ENCODE measurements at places on chromosomes 11 and 22. TPM values are rescaled to one million over a fixed set of nuclear protein-coding genes. Genes with fewer than 3 reads are reported as not detected.
A peak's percentile ranks its signal among the peaks of the same experiment; 100 is the strongest.

DNA sequence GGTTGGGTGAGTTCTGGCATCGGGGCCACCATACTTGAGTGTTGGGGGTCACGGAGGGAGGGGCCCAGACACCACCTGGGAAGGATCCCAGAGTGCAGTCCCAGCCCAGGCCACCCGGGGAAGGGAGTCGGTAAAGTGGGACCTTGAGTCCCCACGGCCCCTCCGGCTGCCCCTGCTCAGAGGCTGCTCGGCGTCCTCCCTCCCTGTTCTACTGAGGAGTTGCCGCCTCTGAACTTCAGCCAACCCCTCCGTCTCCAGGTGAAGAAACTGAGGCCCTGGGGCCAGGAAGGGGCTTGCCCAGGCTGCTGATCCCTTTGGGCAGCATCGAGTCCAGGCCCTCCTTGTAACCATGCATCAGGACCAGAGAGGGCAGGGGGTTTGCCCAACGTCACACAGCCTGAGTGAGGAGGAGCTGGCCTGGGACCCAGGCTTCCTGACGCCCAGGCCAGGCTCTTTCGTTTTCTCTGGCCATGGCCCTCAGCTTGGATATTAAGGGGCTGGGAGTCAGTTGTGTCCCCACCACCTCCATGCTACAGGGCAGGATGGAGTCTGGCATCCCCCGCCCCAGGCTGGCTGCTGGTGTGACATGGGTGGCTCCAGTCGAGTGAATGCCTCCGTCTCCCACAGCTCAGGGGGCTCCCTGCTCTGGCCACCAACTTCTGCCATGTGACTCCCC, 1.3 kb downstream of the PARVG start:
- H3K4me3 ChIP-seq = no peak overlapping the region
- H3K36me3 ChIP-seq = no peaks in the 10 kb centered on the region
- no peaks in the 10 kb centered on the region for H3K27me3 ChIP-seq
- H3K4me1 ChIP-seq = peaks cover 6% of the 10 kb centered on the region
- DNase-seq = no peak
- H3K27ac ChIP-seq = no peak overlapping the region

DNA sequence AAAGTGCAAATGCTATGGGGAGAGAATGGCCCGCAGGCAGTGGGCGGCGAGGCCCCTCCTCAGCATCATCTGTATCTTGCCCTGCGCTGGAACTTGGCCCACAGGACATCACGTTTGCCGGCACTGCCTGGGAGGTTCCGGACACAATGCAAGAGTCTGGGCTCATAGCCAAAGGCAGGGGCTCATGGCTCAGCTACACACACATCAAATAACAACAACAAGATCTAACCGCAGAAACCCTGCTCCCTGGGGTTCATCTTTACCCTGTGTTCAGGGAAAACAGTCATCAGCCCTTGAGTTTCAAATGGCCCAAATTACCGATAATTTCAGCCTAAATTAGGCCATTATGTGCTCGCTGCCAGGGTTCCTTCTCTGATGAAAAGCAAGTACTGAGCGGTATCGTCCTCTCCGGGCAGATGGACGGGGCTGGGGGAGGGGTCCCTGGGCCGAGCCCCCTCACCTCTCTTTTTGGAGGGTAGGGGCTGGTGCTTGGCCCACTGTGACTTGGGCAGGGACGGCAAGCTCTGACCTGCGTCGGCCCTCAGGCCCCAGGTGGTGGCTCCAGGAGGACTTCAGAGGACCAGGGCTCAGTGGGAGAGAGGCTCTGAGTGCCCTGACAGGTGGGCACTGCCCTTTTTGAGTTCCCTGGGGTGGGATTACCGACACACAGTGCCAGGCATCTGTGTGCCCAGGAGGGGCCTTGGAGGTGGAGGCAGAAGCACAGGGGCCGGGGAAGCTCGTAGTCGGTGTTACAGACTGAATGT, 25.0 kb upstream of the GAL start:
- H3K27ac ChIP-seq = no peak overlapping the region
- H3K27me3 ChIP-seq = no peaks in the 10 kb centered on the region
- no peaks in the 10 kb centered on the region for H3K36me3 ChIP-seq
- H3K4me1 ChIP-seq = peaks cover 10% of the 10 kb centered on the region

- no peaks in the 10 kb centered on the region for H3K27me3 ChIP-seq
- no peaks in the 10 kb centered on the region for H3K36me3 ChIP-seq
- H3K4me3 ChIP-seq = no peak overlapping the region
- peaks cover 46% of the 10 kb centered on the region for H3K4me1 ChIP-seq
These were observed 5.4 kb upstream of the FTH1 start for GRCh38 chr11:61972672-61973475.

DNA sequence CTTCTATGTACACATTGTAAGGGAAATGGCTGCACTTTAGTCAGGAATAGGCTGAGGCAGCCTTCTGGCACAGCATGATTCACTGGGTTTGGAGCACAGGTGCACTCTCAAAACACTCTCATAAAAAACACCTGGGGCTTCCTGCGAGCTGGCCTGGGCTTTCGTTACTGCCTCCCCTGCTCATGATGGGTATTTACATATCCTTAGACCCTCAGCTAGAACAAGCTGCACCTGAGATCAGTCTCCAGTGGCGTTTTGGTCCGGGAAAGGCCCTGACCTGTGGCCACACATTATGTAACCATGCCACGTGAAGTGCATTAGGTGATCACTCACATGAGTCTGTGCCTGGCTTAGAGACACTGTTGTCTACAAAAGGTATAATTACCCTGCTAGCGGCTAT, 321.7 kb downstream of the TMEM135 start:
- no peak overlapping the region for H3K4me3 ChIP-seq
- no peaks in the 10 kb centered on the region for H3K36me3 ChIP-seq
- no peaks in the 10 kb centered on the region for H3K27me3 ChIP-seq
- no peak overlapping the region for H3K27ac ChIP-seq
- no peaks in the 10 kb centered on the region for H3K4me1 ChIP-seq
- no peak for DNase-seq

- no peak overlapping the region for H3K27ac ChIP-seq
- no peak overlapping the region for H3K4me3 ChIP-seq
- H3K27me3 ChIP-seq = no peaks in the 10 kb centered on the region
- H3K4me1 ChIP-seq = no peaks in the 10 kb centered on the region
- no peak for DNase-seq
These were observed 366.7 kb upstream of the TENM4 start for GRCh38 chr11:79807506-79807905.

- no peak overlapping the region for H3K4me3 ChIP-seq
- peaks cover 2% of the 10 kb centered on the region for H3K36me3 ChIP-seq
- peaks cover 9% of the 10 kb centered on the region for H3K27me3 ChIP-seq
- no peak overlapping the region for H3K27ac ChIP-seq
- DNase-seq = no peak
These were observed 962.1 kb downstream of the NTM start for GRCh38 chr11:132332521-132332920.

DNA sequence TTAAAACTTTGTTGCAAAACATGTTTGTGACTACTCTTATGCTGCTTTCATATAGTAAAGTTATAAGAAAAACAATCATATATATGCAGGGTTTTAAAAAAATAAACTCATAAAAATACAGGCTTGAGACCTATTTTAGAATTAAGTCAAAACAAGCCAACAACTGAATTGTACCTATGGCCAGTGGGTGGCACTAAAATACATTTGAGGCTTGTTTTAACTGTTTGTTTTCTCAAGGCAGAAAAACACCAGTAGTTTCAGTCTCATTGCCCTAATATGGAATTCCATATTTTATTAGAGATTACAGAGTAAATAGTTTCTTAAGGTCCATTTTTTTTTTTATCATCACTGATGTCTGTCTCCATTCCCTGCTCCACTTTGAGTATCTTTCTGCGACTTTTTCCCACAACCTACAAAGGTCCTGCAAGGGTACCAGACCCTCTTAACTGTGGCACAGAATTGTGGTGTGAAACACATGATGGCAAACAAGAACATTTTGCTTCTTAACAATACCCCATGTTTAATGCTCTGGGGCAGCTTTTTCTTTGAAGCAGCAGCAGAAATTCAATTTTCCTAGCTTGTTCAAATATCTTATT, 8.5 kb upstream of the CCDC89 start:
- no peak overlapping the region for H3K27ac ChIP-seq
- no peaks in the 10 kb centered on the region for H3K4me1 ChIP-seq
- H3K36me3 ChIP-seq = no peaks in the 10 kb centered on the region
- H3K27me3 ChIP-seq = no peaks in the 10 kb centered on the region
- no peak overlapping the region for H3K4me3 ChIP-seq
- DNase-seq = no peak

GRCh38 chr11:61782841-61783240, 9.6 kb downstream of the TMEM258 start:
- H3K36me3 ChIP-seq = no peaks in the 10 kb centered on the region
- H3K27ac ChIP-seq = no peak overlapping the region

DNA sequence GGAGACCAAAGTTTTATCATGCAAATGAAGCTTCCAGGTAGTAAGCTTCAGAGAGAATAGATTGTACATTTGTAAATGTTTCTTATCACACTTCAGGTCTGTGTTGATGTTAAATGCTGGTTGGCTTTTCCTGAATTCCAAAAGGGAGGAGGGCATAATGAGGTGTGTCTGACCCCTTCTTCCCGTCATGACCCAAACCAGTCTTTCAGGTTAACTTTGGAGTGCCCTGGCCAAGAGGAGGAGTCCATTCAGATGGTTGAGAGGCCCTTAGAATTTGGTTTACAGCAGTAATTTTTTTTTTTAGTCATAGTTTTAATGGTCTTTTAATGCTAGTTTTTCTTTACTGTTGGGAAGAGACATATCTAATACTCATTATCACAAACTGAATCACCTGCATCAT, 2.5 kb downstream of the OR6X1 start:
- DNase-seq = no peak
- no peak overlapping the region for H3K27ac ChIP-seq
- H3K4me1 ChIP-seq = no peaks in the 10 kb centered on the region
- H3K4me3 ChIP-seq = no peak overlapping the region
- peaks cover 2% of the 10 kb centered on the region for H3K36me3 ChIP-seq

GRCh38 chr11:102119997-102120396, 9.8 kb downstream of the YAP1 start:
- peaks cover 63% of the 10 kb centered on the region for H3K4me1 ChIP-seq
- peaks cover 22% of the 10 kb centered on the region for H3K36me3 ChIP-seq
- no peaks in the 10 kb centered on the region for H3K27me3 ChIP-seq
- H3K4me3 ChIP-seq = peak overlapping the region; percentile 36

- H3K4me3 ChIP-seq = no peak overlapping the region
- DNase-seq = no peak
- H3K27me3 ChIP-seq = peaks cover 1% of the 10 kb centered on the region
- H3K36me3 ChIP-seq = no peaks in the 10 kb centered on the region
These were observed 24.3 kb upstream of the TRAF6 start for GRCh38 chr11:36534276-36534840.

The TSGA10IP gene
- total RNA-seq = 2.7 TPM

Data from neural crest cell (in vitro differentiated cells).